Brain pericyte (primary cell): ENCODE measurements at places on chromosomes 5 and 9.

DNA sequence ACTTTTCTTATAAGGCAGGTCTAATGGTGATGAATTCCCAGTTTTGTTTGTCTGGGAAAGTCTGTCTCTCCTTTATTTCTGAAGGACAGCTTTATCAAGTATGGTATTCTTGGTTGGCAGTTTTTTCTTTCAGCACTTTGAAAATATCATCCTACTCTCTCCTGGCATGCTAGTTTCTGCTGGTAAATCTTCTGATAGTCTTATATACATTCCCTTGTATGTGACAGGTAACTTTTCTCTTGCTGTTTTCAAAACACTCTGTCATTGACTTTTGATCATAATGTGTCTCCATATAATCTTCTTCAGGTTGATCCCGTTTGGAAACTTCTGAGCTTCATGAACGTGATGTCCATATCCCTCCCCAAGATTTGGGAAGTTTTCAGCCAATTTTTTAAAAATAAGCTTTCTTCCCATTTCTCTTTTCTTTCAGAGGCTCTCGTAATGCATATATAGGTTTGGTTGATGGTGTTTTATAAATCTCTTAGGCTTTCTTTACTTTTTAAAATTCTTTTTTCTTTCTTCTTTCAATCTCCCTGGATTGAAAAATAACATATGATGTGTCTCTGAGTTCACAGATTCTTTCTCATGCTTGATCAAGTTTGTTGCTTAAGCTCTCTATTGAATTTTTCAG lies 22.5 kb upstream of the GRAMD2B start:
- DNase-seq, result no peak

DNA sequence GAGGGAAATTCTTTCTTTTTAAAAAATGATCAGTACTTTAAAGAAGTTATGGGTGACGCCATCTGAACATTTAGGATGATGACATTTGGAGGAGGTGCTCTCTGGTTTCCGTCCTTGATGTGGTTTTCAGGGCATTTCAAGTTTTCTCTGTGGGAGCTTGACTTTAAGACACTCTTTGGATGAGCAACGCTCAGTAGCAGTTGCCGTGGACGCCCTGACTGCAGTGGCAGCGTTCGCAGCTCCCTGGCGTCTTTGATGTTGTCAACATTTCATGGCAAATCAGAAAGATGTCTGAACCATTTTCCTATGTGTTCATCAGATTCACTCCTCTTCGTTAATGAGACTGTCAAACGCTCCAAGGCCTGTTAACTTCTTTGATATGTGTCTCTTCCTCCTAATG lies 86.1 kb downstream of the ZNF354C start:
- DNase-seq, result no peak

GRCh38 chr5:66072031-66072430 lies 72.1 kb upstream of the SREK1 start:
- DNase-seq, result no peak

DNA sequence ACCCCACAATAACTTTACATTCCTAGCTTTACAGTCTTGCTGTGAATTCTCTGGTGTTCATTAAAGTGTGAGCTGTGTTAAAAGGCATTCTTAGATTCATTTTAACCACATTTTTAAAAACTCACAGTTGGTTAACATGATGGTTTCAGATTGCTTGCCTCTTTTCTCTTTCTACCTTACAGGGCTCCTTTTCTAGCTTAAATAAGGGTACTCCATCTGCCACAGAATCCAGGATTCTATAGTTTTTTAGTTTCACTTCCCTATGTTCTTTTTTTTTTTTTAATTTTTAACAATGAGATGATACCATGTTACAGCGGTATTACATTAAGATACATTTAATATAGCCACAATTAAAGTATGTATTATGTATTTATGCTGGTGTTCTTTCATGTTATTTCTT lies 3.9 kb upstream of the FBXO4 start:
- no peak for DNase-seq

DNA sequence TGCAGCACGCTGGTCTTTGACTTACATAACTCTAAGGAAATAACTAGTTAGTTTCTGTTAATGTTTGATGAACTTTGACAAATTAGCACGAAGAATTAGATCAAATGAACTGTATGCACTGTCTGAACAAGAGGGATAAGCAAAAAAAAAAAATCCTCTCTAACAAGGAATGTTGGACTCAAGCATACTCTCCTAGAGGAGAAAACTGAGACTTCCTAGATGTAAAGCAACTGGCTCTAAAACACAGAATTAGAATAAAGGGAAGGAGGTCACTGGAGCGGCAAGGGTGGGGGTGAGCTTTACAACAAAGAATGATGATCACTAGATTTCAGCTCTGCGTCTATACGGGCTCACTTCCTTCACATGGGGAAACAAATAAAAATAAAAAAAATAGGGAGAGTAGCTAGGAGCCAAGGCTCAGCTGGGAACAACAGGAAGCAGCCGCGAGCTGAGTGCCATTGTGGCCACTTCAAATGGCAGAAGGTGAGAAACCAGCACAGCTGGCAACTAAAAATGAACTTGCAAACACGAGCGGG lies 48.7 kb upstream of the CEMIP2 start:
- DNase-seq, result no peak

GRCh38 chr5:22835686-22836085 lies 17.5 kb downstream of the CDH12 start:
- no peak for DNase-seq
